ENCODE measurements at places on chromosomes 2 and 18.
A peak's percentile ranks its signal among the peaks of the same experiment; 100 is the strongest.

DNA sequence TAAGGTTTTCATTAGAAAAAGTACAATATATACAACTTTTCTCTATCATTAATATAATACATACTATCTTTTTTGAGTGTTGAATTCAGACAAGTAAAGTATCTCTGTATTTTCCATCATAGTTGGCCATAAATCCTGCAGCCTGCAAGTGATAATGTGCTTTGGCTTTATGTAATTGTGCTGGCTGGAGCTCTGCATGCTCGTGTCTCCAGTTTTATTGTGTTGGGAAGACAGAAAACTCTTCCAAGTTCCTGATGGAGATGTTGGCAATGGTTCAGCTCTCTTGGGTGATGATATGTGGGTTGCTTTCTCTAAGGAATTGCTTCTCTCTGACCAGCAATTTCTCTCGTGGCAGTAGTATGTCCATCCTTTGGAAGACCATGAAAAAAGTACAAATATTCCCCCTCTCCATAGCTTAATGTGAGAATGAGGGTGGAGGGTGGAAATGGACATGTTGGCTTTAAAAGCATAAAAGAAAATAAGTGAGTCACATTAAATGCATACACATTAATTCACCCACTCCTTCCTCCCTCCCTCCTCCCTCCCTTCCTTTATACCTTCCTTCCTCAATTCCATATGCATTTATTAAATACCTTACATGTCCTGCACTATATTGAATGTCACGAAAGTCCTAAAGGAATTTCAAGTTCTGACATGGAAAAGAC lies 344.2 kb downstream of the MTX2 start:
- no peak for DNase-seq

GRCh38 chr2:222796413-222797103 lies 64.3 kb upstream of the ACSL3 start:
- peak; percentile 31 for DNase-seq

GRCh38 chr2:157304811-157305722 lies 20.6 kb downstream of the ERMN start:
- DNase-seq = peak; percentile 77

DNA sequence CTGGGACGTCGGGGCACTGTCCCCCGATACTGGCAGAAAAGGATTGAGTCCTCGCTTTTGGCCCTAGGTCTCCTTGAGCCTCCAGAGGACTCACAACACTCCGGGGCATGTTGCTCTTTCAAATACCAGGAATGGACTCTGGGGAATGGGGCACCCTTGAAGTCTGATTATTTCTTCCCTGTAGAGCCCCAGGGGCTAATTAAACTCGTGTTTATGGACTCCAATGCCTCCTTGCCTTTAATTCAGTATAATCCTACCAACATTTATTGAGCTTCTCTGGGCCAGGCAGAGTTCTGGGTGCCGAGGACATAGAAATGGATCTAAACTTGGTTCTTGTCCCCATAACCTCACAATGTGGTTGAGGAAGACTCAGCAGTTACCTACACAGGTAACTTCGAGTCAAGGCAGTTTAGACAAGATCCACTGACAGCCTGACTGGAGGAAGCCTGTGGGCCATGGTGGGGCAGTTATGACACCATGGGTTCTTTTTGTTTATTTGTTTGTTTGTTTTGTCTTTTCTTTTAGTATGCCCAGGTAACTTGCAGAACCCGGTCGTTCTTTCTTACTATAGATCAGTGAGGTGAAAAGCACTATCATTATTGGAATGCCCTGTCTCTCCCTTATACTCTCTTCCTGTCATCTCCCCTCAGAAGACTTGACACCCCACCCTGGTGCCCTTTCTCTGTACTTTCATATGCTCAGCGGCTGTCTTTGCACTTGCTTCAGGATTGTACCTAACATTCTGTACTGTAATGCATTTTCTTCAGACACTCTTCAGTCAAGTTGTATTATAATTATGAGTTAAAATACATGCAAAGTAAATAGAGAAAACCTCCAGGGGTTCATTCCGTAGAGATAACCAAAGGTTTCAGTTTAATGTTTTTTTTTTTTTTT lies 3.2 kb downstream of the CFLAR start:
- peak; percentile 61 for DNase-seq

GRCh38 chr18:78769502-78770105 lies 210.0 kb upstream of the SALL3 start:
- no peak for DNase-seq

DNA sequence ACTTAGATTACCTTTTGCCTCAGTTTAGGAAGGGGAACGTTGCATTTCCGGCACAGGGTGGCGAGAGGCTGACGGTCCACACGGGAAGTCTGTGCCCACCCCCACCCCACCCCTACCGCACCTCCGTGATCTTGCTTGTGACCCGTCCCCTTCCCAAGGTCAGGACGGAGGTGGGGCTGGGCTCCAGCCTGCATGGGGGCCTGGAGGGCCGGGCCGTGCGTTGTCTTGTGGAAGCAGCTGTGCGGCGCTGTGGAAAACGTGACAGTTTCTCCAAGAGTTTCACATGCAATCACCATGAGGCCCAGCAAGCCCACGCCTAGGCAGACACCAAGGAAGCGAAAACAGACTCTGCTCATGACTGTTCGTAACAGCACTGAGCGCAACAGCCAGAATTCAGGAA lies 76.8 kb upstream of the HDAC4 start:
- DNase-seq = no peak

- peak; percentile 28 for DNase-seq
Observed at GRCh38 chr2:21787941-21788340, 664.2 kb downstream of the TDRD15 start.

- DNase-seq = no peak
Observed at GRCh38 chr2:239061824-239062570, 214.1 kb downstream of the TWIST2 start.

DNA sequence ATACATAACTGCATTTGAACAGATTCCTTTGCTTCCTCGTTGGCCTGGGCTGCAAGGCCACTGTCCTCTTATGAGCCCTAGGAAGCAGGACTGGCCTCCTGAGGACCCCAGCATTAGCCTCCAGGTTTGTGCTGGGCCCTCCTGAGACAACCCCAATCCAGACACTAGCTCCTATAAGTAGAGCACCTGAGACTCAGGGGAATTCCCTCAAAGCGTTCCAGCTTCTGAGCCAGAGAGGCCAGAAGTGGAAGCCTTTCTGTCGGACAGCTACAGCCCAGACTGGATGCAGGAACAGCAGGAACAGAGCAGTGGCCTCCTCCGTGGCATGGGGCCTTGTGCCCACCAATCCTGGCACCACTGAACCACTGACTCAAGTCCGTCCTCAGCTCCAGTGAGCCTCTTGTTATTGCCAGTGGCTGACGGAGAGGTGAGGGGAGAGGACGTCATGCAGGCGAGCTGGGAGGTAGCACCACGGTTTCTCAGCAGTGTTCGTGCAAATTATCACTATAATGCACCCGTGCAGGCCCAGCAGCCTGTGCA lies 67.2 kb downstream of the NPAS2 start:
- no peak for DNase-seq

DNA sequence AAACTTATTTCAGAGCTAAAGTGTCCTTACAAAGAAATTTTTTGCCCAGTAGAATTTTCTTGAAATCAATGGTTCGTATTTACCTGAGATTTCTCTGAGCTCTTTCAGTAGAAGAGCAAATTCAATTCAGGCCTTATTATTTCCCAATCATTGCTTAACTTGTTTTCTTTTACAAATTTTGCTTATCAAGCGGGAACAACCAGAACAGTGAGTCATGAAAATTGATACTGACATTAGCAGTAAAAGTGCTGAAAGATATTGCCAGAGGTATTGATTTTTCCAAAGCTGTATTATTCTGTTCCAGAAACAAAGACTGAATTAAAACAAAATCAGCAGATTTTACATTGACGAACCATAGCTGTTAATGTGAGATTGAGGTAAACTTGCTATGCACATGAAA lies 10.1 kb upstream of the RIOK3 start:
- no peak for DNase-seq

GRCh38 chr2:72765997-72766609 lies 59.7 kb downstream of the EXOC6B start:
- DNase-seq = peak; percentile 17

- no peak for DNase-seq
Observed at GRCh38 chr2:121897335-121897970, 142.0 kb downstream of the TSN start.

GRCh38 chr2:68464651-68465050 lies 2.4 kb downstream of the FBXO48 start:
- DNase-seq = no peak

DNA sequence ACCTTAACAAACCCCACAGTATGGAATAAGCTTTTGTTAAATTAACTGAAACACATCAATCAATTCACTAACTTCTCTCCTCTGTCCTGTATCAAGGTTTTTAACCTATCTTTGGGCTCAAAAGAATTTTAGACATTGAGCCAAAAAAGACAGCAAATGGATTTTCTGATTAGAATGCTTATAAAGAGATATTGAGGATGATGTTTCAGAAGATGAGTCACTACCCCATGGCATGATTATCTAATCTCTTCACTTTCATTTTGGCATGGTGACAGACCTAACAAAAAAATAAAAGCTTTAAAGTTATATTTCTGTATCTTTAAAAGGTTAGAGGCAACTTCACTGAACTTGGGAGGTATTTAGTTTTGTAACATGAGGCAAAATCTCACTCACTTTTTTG lies 55.5 kb downstream of the SGPP2 start:
- DNase-seq = peak; percentile 8

- DNase-seq = peak; percentile 72
Observed at GRCh38 chr2:109475531-109476210, 138.1 kb downstream of the SEPTIN10 start.

- peak; percentile 41 for DNase-seq
Observed at GRCh38 chr2:12300927-12301326, 415.8 kb upstream of the TRIB2 start.

- no peak for DNase-seq
Observed at GRCh38 chr18:44123743-44124142, 556.9 kb upstream of the SETBP1 start.

DNA sequence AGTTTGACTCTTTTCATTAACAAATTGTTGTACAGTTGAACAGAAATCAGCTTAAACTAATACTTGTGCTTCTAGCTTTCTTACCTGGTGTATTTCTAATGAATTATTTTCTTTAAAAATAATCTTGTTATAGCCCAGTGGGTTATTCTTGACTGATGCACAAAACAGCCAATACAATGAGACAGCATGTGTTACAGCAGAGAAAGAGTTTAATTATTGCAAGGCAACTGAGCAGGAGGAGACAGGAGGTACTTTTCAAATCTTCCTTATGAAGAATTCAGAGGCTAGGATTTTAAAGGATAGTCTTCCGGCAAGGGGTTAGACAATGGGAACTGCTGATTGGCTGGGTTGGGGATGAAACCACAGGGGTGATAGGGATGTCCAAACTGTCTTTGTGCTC lies 64.5 kb upstream of the TPO start:
- no peak for DNase-seq

Data from LHCN-M2 (cell line).